ENCODE measurements at places on chromosomes 11 and 22. TPM values are rescaled to one million over a fixed set of nuclear protein-coding genes. Genes with fewer than 3 reads are reported as not detected.
A peak's percentile ranks its signal among the peaks of the same experiment; 100 is the strongest.

- DNase-seq, result no peak
Measured at GRCh38 chr22:38873469-38874411, 1.7 kb upstream of the CBX6 start.

DNA sequence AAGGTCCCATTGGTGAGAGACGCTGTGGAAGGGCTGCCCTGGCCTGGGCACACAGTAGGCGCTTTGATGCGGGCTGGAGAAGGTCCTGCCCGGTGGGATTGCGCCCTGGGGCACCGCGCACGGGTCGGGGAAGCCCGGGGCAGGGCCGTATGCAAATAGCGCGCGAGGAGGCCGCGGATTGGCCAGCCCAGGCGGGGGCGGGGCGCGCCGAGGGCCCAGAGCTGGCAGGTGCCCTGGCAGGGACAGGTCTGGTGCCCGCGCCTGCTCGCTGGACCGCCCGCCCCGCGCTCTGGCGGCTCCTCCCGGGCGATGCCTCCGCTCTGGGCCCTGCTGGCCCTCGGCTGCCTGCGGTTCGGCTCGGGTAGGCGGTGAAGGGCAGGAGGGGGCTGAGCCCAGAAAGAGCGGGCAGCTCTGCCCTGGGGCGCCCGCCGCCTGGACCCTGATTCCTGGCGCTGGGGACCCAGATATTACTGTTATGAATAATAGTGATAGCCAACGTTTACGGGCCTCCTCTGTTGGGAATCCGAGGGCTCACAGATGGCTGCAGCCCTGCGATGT, at the start of gene UPK3A:
UPK3A (plus strand) TSS at position 245 of the 558 bp plus-strand sequence; CDS start at position 310, 65 bp downstream.
- peak; percentile 57 for DNase-seq

- no peak for DNase-seq
Measured at GRCh38 chr22:44396727-44397722, 84.3 kb upstream of the SHISAL1 start.

DNA sequence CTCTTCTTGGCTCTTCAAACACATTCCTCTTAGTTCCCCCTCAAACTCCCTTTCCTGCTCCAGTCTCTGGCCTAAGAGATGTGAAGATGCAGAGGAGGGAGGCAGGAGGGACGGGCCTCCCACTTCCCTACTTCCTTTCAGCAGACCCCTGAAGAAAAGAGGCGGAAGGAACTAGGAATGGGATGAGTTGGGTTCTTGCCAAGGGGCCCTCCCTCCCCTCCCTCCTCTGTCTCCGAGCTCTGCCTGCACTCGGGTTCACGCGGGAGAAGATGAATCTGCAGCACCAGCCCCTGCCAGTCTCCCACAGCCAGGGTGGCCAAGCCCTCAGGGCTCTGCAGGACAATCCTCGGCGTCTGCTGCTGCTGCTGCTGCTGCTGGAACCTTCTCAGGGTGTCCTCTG, 24.3 kb upstream of the PKNOX2 start:
- no peak for DNase-seq

GRCh38 chr11:74820763-74821162, 72.1 kb downstream of the RNF169 start:
- no peak for DNase-seq

GRCh38 chr22:33588860-33589259, 331.4 kb downstream of the LARGE1 start:
- no peak for DNase-seq

Gene DRD4
- total RNA-seq, result 0.98 TPM

GRCh38 chr22:17095538-17095937, 10.7 kb downstream of the IL17RA start:
- no peak for DNase-seq

GRCh38 chr11:11237070-11237832, 115.8 kb downstream of the CSNK2A3 start:
- DNase-seq, result no peak

GRCh38 chr11:12235553-12235946, 125.2 kb downstream of the MICAL2 start:
- DNase-seq, result no peak

Gene ENTHD1
- total RNA-seq, result 0.20 TPM

- no peak for DNase-seq
Measured at GRCh38 chr22:50306753-50307749, at the start of gene PLXNB2. Gene PLXNB2, minus strand, starts transcription at chr22:50307646. Its CDS starts 17,062 bp downstream, at chr22:50290584.

Gene BET1L
- total RNA-seq, result 103 TPM

Gene ZNRF3
- 0.70 TPM for total RNA-seq

Gene RAB3IL1
- 0.12 TPM for total RNA-seq

- no peak for DNase-seq
Measured at GRCh38 chr11:23875176-23875850, 621.5 kb upstream of the LUZP2 start.

DNA sequence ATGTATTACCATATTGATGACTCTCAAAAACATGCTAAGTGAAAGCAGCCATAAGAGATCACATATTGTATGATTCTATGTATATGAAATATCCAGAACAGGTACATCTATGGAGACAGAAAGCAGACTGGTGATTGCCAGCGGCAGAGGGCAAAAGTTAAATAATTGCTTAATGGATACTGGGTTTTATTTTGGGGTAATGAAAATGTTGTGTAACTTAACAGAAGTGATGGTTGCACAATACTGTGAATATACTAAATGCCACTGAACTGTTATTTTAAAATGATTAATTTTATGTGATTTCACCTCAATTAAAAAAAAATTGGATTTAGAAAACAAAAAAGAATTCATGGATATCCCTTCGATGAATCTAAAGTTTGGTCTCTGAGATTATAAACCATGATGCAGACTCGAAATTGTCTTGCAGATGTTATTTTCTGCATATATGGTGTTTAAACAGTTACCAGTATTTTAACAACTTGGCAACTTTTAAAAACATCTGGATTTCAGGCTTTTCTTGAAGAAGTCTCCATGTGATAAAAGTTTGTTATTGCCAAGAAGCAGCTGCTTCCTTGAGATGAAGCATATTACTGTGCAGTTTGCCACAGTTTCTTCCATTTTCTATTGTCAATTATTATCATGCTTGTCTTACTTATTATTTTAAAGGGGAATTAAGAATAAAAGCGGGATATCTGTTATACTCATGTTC, 38.1 kb downstream of the LARGE2 start:
- DNase-seq, result no peak

DNA sequence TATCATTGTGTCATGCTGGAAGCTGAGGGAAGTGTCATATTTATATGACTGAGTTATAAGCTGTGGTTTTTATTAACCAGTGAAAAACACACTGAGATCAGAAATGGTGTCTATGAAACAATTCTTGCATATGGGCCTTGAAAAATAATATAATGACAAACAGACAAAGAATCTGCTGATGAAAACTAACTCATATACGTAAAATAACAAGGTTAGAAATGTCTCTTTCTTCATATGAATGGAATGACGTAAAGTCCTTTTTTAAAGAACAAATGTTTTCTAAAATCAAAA, 48.8 kb upstream of the PHF21B start:
- DNase-seq, result no peak

- no peak for DNase-seq
Measured at GRCh38 chr11:118634431-118635236, 27.2 kb downstream of the PHLDB1 start.

GRCh38 chr22:41799486-41800347, 762 bp upstream of the CCDC134 start:
- DNase-seq, result no peak

GRCh38 chr11:17924713-17925112, 88.1 kb downstream of the SERGEF start:
- no peak for DNase-seq

Gene ELFN2
- 0.70 TPM for total RNA-seq

GRCh38 chr11:17765356-17766072, 30.9 kb downstream of the KCNC1 start:
- DNase-seq, result no peak

Gene APIP
- total RNA-seq, result 9.4 TPM

- peak; percentile 61 for DNase-seq
Measured at GRCh38 chr11:13486926-13487660, 8.7 kb downstream of the PTH start.

GRCh38 chr11:111814557-111815320, 48.5 kb upstream of the PPP2R1B start:
- no peak for DNase-seq

- DNase-seq, result no peak
Measured at GRCh38 chr11:112852143-112852866, 108.9 kb upstream of the NCAM1 start.

DNA sequence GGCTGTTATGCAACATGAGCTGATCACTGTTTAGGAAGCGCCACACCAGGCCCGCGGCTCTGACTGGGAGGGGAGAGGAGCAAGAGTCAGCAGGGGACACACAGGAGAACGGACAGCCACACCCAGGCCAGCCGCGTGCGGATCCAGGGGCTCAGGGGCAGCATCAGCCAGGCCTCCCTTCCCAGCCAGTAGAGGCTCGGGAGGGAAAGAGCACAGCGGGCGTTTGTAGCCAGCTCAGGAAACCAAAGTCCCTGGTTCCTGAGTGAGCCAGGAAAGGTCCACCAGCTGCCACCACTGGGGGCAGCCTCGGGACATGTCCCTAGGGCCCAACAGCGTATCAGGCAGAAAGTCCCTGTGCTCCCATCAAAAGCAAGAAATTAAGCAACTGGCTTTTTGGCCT, 71.8 kb upstream of the PITPNB start:
- no peak for DNase-seq

DNA sequence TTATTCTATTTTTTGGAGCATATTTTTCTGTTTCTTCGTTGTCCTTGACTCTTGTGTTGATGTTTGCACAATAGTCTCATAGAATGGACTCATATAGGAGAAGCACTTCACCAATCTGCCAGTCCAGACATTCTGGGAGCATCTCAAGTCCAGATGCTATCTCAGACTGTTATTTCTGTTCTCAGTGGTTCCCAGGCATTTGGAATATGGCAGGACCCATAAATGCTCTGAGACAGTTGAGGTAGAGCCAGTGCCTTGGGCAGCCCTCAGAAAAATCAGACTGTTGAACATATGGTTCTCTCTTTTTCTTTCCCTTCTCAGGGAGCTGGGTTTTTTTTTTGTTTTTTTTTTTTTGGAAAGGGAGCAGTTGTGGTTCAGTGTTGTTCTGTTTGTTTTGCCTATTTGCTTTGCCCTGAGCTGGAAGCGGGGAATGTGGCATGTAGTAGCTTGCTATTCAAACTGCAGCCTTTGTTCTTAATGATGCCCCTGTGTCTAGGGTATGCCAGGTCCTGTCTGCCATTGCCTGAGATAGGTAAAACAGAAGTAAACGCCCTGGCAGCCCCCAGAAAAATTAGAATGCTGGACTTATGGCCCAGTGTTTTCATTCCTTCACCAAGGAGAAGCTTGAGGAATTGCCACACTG, 3.7 kb upstream of the MS4A2 start:
- no peak for DNase-seq

DNA sequence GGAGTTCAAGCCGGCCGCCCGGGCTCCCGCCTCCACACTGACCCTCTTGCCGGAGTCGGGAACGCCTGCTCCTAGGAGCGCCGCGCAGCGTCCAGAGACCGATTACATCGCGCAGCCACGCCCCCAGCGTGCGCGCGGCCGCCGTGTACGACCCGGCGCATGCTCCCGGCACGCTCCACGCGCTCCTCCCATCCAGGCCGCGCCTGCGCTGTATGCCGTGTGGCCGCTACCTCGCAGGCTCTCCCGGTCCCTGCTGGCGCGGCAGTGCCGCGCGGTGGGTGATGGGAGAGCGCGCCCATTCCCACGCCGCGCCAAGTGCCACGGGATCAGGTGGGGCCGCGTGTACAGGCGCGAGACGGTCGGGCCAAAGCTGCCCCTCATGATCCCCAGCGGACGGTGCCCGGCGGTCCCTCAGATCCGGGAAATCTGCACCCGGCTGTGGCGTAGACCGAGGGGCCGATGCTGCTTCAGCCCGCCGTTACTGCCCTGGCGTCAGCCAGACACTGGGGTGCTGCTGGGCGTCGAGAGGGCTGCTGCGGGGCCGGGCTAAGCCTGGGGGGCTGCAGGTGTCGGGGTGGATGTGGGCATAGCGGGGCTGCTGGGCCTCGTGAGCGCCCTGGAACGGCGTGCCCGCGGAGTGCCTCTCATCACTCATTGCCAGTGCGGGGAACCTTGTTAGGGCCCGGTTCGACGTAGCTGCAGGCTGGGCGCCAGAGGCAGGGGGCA, at the start of the genes GNB1L and RTL10:
GNB1L (minus strand) TSS at position 97 of the 726 bp plus-strand sequence. CDS start 33,519 bp downstream, outside the sequence.
RTL10 (minus strand) TSS at position 97 of the 726 bp plus-strand sequence. CDS start 2,613 bp downstream, outside the sequence.
- peak; percentile 93 for DNase-seq

GRCh38 chr11:120112174-120112796, 25.6 kb downstream of the TRIM29 start:
- no peak for DNase-seq

DNA sequence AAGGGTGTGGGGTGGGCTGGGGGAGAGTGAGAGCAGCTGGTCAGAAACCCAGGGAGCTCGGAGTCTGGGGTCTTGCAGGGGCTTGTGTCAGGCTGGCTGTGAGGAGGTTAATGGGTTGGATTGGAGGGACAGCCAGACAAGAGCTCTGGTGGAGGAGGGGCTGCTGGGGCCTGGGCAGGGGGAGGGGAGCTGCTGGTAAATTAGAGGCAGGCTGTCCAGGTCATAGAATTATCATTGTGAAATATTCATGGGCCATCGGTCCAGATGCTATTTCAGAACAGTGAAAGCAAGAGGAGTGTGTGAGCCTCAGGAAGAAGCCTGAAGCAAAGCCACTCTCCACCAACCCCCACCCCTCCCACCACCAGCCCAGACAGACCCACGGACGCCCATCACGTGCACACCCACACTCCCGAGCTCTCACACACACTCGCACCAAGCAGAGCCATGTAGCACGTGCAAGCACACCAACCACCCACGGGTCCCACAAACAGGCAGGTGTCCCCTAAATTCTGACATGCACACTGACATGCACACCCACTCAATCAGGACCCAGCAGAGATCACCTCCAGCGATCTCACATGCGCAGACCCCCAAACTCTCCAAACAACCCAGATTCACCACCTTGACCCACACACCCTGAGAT, 18.8 kb downstream of the RTN4RL2 start:
- no peak for DNase-seq

DNA sequence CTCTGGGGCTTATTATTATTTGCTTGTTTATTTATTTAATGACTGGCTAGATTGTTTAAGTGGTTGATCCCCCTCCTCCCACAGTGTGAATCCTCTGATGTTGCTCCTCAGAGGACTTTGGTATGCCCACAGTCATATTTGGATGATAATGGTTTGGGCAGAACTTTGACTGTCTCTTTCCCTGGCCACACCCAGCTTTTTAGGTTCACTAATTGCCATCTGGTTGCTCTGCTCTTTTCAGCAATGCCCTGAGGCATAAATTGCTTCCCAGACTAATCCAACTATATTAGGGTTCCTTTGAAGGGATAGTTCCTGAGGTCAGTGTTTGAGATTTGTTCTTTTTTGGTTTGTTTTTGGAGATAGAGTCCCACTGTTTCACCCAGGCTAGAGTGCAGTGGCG, 99.3 kb upstream of the RRM1 start:
- no peak for DNase-seq

Data from T-cell (primary cell).